ENCODE measurements at places on chromosomes 5 and 9.

- DNase-seq, result no peak
Observed at GRCh38 chr9:123314617-123315016, 41.4 kb upstream of the CRB2 start.

GRCh38 chr9:20441166-20441565 lies 181.1 kb downstream of the MLLT3 start:
- no peak for DNase-seq

DNA sequence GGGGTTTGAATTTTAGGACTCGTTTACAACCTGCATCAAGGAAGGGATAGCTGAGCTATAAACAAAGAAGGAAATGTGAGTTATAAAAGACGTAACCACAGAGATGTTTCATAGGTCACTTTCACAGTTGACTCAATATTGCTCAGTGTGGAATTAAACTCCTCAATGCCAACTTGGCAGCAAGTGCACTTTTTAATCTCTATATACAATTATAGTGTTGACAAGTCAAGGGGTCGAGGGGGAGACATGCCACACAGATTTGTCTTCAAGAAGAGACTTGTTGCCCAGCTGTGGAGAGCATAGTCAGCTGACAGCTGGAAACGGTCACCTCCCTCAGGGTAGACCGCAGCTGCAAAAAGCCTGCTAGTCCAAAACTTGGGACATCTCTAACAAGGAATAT lies 163.4 kb upstream of the DMAC1 start:
- peak; percentile 1 for DNase-seq

- no peak for DNase-seq
Observed at GRCh38 chr5:43171926-43172325, 20.1 kb upstream of the NIM1K start.

- DNase-seq, result no peak
Observed at GRCh38 chr5:139726248-139726647, 69.4 kb upstream of the PSD2 start.

DNA sequence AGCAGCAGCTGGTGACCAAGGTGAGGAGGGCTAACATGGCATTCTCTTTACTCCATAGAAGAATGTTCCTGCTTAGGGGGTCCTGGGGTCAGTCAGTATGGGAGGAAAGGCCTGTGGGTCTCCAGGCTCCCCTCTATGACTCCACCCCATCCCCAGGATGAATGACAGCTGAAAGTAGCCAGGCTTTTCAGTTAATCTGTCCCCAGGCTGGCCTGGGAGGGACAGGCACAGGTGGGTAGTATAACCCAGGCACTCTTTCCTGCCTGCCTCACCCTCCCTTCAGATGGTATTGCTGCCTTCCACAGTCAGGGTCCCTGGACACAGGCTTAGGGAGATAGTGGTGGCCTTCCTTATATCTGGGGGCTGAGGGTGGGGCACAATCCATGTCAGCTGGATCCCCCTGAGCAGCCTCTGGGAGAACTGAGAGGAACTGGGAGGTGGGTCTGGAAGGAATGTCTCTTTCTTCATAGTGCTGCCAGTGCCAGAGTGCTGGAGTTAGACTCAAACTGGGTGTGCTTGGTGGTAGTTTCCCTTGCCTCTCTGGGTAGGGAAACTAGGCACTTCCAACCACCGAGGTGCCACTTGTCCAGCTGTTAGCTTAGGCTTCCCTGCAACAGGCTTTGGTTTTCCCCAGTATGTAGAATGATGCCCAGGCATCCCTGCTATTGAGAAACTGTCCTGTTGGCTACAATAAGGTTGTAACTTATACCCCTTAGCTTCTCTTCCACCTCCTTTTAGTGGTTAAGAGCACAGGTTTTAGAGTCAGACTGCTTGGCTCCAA lies 27.8 kb downstream of the LARP1 start:
- DNase-seq, result no peak

DNA sequence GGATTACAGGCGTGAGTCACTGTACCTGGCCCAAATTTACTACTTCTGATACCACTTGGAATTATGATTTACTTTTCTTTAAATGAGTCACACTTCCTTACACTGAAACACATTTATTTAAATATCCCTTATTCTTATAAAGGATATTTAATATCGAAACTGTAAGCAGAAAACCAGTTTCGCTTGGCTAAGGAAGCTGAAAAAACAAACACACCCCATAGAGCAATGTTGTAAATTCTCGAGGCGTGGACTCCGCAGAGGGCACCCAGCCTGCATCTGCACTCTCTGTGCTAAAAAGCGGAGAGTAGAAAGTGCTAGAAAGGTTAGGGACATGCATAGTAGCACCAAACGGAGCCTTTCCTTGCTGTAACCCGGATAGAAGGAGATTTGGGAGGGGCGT lies 86.5 kb downstream of the HMCN2 start:
- no peak for DNase-seq

DNA sequence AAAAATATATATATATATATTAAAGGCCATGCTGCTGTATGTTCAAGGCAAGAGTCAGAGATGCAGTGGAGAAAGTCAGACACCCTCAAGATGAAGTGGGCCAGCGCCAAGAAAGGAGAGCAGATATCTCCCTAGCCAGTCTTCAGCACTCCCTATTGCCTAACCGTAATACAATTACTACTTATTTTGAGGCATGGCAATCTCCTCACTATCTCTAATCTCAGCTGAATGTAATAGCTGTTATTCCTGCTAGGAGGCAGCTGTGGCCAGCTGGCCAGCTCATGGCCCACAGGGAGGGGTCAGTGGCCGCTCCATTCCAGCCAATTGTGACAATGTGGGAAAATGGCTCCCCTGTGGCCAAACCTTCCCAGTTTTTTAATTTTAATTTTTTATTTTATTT lies 87.5 kb upstream of the FBXW11 start:
- DNase-seq, result no peak

- DNase-seq, result peak; percentile 45
Observed at GRCh38 chr5:73955271-73955846, 329.4 kb downstream of the ARHGEF28 start.

DNA sequence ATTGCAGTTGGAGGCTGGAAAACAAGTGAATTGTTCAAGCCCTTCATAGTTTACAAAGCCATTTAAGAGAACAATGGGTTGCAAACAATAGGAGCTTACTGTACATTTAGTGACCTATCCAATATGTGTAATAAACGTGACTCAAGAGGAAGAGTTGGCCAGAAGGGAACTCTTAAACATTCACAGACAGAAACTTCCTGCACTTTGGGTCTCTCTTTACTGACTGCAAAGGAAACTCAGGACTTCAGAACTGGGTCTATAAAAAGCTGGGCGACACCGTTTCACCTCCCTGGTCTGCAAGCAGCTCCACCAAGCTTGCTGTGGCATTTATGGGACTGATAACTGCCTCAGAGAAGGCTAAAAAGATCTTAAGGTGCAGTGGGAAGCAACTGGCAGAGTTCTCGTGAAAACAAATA lies 48.7 kb upstream of the SPATA31D4 start:
- no peak for DNase-seq

DNA sequence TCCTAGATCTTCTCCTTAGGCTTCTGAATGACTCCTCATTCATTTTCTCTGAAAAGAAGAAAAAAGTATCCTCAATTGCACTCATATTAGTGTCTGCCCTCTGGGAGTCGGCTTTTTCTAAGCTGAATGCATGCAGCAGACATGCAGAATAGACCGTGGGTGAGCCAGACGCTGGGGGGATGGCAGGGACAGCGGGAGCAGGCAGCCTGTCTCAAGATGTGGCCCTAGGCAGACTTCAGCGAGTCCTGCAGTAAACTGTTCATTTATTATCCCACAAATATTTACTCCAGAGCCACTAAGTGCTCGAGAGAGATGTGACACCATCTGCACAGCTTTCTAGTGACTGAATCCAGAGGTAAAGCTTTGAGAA lies 164.9 kb upstream of the RAI14 start:
- DNase-seq, result no peak

DNA sequence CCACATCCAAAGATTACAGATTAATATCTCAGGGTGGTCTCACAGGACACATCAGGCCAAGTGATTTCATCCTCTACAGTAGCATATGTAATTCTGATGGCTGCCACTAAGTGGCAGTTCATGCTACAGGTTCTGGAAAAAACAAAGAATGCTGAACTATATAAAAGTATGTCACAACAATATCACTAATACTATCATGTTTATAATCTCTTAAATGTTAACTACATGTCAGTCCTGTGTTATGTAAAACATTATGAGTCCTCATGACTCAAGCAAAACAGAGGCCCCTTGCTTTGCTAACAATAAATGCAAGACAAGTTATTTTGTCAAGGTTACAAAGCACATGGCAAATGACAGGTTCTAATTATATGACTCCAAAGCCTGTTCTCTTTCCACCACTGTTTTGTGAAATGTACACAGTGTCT lies 233.2 kb downstream of the FBXL17 start:
- DNase-seq, result peak; percentile 3

DNA sequence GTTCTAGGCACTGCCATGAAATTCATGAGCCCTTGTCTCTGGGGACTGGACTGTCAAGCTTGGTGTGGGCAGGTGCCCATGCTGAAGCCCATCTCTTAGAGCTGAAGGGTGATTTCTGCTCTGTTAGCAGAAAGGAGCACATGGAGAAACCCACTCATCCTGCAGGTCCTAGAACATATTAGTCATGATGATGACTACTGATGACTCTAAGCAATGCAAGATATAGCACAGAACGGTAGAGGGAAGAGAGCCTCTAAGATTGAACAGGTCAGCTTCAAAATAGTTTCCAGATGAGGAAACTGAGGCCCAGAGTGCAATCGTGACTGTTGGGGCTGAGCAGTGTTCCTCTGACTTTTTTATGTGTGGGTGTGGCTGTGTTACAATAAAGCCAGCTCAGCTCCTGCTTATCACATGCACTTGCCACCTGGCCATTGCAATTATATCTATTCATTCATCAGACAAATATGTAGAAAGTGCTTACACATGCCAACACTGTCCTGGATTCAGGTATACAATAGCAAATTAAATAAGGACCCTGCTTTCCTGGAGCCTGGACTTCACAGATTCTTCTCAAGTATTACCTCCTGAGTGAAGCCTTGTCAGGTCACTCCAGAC lies 140.2 kb upstream of the BRINP1 start:
- no peak for DNase-seq

DNA sequence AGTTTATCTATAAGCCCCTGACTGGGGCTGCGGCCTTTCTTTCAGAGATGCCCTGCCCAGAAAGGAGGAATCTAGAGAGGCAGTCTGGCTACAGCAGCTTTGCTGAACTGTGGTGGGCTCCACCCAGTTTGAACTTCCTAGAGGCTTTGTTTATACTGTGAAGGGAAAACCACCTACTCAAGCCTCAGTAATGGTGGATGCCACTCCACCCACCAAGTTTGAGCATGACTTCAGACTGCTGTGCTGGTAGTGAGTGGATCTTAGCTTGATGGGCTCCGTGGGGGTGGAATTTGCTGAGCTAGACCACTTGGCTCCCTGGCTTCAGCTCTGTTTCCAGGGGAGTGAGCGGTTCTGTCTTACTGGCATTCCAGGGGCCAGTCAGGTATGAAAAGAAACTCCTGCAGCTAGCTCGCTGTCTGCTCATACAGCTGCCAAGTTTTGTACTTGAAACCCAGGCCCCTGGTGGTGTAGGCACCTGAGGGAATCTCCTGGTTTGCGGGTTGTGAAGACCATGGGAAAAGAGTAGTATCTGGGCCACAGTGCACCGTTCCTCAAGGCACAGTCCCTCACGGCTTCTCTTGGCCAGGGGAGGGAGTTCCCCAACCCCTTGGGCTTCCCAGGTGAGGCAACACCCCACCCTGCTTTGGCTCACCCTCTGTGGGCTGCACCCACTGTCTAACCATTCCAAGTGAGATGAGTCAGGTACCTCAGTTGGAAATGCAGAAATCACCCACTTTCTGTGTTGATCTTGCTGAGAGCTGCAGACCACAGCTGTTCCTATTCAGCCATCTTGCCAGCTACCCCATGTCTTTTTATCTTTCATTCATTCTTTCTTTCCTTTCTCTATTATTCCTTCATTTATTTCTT lies 211.8 kb upstream of the C9orf72 start:
- peak; percentile 23 for DNase-seq

DNA sequence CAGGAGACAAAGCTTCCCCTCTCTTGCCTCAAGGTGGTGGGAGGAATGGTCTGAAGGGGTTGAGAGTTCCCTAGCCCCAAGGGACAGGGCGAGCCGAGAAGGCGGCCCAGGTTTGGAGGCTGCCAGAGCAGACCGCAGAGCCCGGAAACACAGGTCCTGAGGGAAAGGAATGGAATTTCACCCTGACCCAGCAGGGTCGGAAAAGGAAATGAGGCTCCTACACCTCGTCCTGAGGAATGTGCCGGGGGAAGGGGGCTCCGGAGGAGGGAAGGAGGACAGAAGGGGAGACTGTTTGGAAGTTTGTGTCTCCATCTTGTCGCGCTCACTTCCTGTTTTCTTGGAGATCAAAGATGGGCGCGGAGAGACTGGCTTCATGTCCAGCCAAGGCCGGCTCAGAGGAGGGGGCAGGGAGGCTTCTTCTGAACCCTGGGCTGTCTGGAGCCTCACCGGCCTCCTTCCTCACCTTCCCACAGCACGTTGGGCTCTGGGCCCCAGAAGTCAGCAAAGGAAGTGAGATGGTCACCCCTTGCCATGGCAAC lies 9.6 kb downstream of the ENG start:
- peak; percentile 23 for DNase-seq

GRCh38 chr5:28165096-28165495 lies 1126.7 kb upstream of the CDH9 start:
- DNase-seq, result peak; percentile 30

- DNase-seq, result no peak
Observed at GRCh38 chr5:108711898-108712297, 35.8 kb upstream of the FER start.

- peak; percentile 3 for DNase-seq
Observed at GRCh38 chr5:171705830-171706468, 79.7 kb upstream of the SMIM23 start.

GRCh38 chr5:96823900-96824380 lies 16.2 kb upstream of the ERAP1 start:
- DNase-seq, result peak; percentile 89

- DNase-seq, result no peak
Observed at GRCh38 chr9:77601476-77602099, 46.5 kb downstream of the GNA14 start.

DNA sequence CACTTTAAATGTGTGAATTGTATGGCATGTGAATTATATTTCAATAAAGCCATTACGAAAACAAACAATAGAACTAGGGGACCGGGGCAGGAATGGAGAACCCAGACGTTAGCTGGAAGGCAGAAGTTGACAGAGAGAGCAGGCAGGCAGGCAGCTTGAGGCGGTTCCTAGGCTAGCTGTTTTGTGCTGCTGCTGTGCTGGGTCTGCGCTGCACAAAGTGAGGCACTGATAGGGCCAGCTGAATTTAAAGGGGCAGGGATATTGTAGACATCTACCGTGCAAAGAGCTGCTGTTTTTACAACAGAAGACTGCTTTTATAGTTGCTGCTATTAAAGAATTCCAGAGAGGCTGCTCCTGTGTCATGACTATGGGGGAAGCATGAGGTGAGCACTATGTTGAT lies 21.6 kb upstream of the MIER3 start:
- DNase-seq, result no peak

Measured in astrocyte (in vitro differentiated cells and primary cell).